ENCODE measurements at places on chromosomes 5 and 9. TPM values are rescaled to one million over a fixed set of nuclear protein-coding genes. Genes with fewer than 3 reads are reported as not detected.

DNA sequence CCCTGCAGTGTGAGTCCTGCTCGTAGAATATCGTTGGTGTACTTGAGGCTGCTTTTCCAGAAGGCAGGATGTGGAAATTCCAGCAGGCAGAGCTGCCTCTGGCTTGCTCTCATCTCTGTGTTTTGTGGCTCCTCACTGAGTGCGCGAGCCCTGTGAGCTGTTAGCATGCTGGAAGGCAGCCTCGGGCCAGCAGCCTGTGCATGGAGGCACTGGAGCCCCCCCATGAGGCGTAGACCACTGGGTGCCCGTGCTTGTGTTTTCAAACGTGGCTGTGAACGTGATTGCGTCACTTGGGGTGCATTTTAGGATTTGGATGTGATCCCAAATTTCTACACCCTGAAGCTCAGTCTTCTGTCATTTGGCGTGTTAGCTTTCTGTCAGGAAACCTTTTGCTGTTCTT is 3.2 kb downstream of the WDR5 start:
- DNase-seq: no peak

GRCh38 chr9:134190232-134191121 is 26.1 kb upstream of the RNU6ATAC start:
- DNase-seq: no peak

- no peak for DNase-seq
Observed at GRCh38 chr5:105503950-105504349, 1941.4 kb upstream of the NUDT12 start.

SV2C gene
- total RNA-seq: not detected

ADAMTSL2 gene
- 0.12 TPM for total RNA-seq

TOR2A gene
- 12.7 TPM for total RNA-seq

All from A172 (cell line).